ENCODE measurements at places on chromosomes 1 and 21.

- no peak for DNase-seq
Measured at GRCh38 chr1:160575112-160575664, 4.1 kb downstream of the CD84 start.

GRCh38 chr1:202018468-202019234, 8.3 kb downstream of the ELF3 start:
- no peak for DNase-seq

- peak; percentile 70 for DNase-seq
Measured at GRCh38 chr1:41358131-41359021, 2.9 kb upstream of the FOXO6 start.

DNA sequence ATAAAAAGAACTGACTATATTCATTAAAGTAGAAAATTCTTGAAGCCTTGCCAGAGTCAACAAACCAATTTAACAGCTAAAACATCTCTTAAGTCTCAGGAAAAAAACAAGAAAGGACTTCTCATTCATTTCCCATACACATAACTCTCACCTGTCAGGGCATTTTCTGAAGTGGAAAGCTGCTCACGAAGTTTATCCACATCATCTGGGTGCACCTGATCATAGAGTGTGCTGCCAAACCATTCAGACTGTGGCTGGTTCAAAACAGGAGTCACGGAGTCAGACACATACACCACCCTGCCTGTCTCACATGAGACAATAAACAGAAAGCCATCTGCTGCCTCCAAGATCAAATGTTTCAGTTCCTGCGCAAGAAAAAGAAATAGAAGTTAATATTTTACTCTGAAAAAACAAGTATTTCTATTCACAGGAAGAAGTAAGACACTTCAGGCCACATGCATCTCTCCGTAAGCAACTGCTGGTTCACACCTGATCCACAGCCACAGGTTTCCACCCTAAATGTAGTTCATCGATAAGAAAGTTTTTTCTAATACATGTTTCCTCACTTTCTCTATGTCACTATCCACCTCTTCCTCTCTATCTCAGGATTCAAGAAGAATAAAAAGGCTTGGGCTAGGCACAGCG, 28.2 kb upstream of the CTSK start:
- no peak for DNase-seq

Measured in tibial artery (tissue), 4 donors.